Transverse colon (tissue), 4 donors: ENCODE measurements at places on chromosomes 2 and 18. TPM values are rescaled to one million over a fixed set of nuclear protein-coding genes. Genes with fewer than 3 reads are reported as not detected.

Gene ABHD1
- total RNA-seq = not detected

Gene SFTPB
- total RNA-seq = not detected

DNA sequence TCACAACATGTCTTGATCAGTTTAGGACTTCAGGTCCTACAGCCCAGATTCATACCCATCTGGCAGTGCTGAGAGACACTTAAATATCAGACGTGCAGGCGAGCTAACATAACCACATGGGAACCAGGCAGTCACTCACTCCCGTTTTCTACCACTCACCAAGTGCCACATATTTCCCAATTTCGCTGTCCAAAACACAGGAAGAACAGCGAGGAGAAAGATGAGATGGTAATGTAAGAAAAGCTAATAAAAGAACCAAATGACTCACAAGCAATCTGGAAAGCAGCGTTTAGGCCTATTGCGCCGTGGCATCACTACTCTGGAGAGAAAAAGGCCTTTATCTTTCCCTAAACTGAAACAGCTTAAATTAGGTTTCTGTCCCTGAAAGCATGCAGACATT, 647.8 kb upstream of the SLC39A10 start:
- no peak for DNase-seq

DNA sequence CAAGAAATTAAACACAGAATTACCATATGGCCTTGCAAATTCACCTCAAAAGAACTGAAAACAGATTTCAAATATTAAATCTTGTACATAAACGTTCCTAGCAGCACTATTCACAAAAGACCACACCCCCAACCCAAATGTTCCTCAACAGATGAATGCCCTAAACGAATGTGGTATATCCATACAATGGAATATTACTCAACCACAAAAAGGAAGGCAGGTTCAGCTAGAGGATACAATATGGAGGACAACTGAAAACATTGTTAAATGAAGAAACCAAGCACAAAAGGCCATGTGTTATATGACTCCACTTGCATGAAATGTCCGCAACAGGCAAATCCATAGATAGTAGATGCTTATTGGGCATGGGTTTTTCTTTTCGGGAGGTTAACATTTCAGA, 61.7 kb downstream of the PPP4R1 start:
- DNase-seq = no peak
